Peyer's patch (tissue), 4 donors: ENCODE measurements at places on chromosomes 1 and 21. TPM values are rescaled to one million over a fixed set of nuclear protein-coding genes. Genes with fewer than 3 reads are reported as not detected.
A peak's percentile ranks its signal among the peaks of the same experiment; 100 is the strongest.

GRCh38 chr1:208807446-208808127, 563.4 kb upstream of the PLXNA2 start:
- no peak for DNase-seq

DNA sequence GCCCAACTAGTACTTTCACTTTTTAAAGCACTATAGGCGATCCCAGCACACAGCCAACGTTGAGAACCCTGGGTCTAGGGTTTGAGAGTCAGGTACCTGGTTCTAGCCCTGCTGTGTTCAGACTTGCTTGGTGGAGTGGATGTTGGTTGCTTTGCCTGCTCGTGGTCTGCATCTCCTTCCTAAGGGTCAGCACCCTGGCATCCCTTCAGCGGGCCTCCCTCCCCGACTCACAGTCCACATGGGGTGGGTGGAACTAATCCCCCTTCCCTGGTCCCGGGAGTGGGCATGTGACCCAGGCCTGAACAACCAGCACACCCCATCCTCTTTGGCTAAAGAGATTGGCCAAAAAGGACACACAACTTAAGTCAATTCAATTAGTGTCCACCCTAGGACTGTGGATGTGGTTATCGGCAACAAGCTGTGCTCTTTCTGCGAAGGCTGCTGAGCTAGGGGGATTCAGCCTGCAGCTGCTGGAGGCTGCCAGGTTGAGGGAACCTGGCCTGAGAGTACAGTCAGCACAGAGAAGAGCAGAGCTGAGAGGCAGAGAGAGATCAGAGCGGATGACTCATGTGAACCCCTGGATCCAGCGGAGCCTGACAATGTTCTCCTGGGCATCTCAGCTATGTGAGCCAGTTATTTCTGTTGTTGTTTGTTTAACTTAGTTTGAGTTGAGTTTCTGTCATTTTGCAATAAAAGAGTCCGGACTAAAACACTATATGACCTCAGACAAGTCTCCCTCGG, 138.9 kb downstream of the ACTL8 start:
- no peak for DNase-seq

DNA sequence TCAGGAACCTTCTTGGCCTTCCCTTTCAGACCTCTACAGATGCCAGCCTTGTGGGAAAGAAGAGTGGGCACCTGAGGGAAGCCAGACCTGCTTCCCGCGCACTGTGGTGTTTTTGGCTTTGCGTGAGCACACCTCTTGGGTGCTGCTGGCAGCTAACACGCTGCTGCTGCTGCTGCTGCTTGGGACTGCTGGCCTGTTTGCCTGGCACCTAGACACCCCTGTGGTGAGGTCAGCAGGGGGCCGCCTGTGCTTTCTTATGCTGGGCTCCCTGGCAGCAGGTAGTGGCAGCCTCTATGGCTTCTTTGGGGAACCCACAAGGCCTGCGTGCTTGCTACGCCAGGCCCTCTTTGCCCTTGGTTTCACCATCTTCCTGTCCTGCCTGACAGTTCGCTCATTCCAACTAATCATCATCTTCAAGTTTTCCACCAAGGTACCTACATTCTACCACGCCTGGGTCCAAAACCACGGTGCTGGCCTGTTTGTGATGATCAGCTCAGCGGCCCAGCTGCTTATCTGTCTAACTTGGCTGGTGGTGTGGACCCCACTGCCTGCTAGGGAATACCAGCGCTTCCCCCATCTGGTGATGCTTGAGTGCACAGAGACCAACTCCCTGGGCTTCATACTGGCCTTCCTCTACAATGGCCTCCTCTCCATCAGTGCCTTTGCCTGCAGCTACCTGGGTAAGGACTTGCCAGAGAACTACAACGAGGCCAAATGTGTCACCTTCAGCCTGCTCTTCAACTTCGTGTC, 995 bp upstream of the ZBTB48 start:
- DNase-seq = no peak

GRCh38 chr1:6860401-6860800, 75.1 kb downstream of the CAMTA1 start:
- no peak for DNase-seq

GRCh38 chr1:203673550-203674411, 47.1 kb downstream of the ATP2B4 start:
- no peak for DNase-seq

GRCh38 chr1:95223110-95223509, 10.9 kb upstream of the RWDD3 start:
- DNase-seq = no peak

GRCh38 chr1:32893198-32894018, 7.1 kb downstream of the HPCA start:
- peak; percentile 83 for DNase-seq

- no peak for DNase-seq
Observed at GRCh38 chr1:11693024-11693590, 1.6 kb downstream of the DRAXIN start.

GRCh38 chr1:28426831-28427230, 57.3 kb downstream of the PHACTR4 start:
- no peak for DNase-seq

DNA sequence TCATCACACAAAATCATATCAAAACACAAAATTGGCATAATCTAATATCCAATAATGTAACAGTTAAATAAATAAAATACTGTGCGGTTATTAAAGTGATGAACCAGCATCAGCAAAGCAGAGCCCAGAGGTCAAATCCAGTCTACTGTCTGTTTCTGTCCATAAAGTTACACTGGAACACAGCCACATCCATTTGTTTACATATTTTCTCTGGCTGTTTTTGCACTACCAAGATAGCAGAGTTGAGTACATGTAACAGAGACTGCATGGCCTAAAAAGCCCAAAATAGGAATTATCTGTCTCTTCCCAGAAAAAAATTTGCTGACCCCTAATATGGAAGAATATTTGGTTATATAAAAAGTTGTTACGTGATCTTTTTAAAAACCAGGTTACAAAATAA, 242.2 kb upstream of the DMRTA2 start:
- DNase-seq = no peak

- DNase-seq = no peak
Observed at GRCh38 chr1:232204269-232204668, 425.7 kb downstream of the SIPA1L2 start.

DNA sequence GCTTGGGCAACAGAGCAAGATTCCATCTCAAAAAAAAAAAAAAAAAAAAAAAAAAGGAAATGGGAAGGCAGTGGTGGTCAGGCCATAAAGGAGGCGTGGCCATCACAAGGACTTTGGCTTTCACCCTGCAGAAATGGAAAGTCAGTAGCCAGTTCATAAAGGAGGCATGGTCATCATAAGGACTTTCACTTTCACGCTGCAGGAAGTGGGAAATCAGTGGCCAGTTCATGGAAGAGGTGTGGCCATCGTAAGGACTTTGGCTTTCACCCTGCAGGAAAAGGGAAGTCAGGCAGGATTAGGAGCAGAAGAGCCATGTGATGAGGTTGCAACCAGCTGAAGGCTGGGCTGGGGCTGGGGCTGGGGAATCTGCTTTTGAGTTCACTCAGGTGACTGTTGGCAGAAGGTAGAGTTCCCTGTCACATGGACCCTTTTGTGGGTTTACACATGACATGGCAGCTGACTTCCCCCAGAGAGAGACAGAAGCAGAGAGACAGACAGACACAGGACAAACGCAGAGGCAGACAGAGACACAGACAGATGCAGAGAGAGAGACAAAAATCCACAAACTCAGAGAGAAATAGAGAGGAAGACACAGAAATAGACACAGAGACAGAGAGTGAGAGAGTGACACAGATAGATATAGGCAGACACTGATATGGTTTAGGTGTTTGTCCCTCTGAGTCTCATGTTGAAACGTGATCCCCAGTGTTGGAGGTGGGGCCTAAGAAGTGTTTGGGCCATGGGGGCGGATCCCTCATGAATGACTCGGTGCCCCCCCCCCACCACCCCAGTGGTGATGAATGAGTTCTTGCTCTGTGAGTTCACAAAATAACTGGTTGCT, 263.9 kb upstream of the KAZN start:
- no peak for DNase-seq

DNA sequence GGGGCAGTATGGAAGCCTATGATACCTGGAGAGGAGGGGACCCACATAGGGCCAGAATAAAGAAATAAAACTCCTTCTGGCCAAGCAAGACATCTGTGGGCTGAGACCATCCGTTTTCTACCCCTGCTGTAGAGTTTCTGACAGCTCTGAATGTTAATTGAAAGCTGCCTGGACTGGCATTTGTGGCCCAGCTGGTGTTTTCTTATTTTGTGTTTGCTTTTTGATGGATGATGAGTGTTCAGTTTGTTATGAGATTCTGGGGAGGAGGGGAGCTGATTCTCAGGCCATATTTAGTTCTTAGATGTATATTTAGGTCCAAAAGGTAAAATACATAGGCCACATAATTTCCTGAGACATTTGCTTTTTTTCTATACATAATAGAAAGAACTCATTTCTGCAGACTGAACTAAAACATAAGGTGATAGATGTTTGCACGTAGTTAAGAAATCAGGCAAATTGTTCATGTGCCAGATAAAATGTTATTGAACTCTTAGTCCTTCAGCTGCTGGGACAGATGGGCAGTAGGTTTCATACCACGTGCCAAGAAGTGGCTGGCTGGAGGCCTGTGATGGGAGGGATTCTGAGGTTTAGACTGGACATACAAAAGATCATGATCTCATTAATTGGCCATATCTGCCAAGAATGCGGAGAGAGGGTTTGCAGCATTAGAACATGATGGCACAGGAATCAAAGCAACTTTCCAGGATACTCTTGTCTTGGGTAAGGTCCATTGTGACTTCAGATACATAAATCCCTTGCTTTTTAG, 54.1 kb downstream of the DSCAM start:
- no peak for DNase-seq

DNA sequence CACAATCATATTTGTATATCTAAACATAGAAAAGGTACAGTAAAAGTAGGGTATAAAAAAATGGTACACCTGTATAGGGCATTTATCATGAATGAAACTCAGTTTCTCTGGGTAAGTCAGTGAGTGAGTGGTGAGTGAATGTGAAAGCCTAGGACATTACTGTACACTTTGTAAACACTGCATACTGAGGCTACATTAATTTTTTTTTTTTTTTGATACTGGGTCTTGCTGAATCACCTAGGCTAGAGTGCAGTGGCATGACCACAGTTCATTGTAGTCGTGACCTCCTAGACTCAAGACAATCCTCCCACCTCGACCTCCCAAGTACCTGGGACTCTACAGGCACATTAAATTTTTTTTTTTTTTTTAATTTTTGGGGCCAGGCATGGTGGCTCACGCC, 27.8 kb downstream of the FBXO28 start:
- no peak for DNase-seq

- no peak for DNase-seq
Observed at GRCh38 chr21:35920436-35920835, 139.9 kb downstream of the SETD4 start.

DNA sequence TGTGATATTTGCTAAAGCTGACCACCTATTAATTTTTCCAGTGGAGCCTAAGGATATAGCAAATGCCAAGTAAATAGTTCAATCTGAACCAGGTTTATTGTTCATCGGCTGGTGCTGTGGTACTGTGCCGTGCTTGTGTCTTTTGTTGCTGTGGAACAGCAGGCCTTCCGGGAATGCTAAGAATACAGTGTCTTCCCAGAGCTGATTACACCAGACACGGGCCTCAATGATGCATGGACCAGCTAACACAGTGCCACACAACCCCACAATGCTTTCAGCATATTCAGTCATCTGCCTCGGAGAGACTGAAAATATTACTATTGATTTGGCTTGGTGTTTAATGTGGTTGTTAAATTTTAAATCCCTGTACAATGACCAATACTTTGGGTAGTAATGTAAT, 415.4 kb downstream of the PTBP2 start:
- DNase-seq = no peak

DNA sequence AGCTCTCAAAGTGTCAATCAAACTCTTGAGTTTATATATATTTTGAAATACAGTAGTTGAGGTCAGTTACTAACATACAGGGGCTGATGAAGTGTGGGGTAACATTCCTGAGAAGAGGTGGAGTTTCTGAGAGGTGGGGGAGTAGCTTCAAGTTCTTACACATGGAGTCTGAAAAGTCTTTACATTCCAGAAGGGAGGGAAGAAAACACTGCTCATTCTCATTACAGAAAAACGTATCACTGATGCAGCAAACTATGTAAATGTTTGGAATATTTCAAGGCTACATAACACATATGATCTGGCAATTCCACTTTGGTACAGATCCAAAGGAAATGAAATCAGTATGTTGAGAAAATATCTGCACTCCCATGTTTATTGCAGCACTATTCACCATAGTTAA, 1065.8 kb upstream of the B3GALT2 start:
- DNase-seq = no peak

- DNase-seq = no peak
Observed at GRCh38 chr21:41680444-41681347, 86.2 kb downstream of the RIPK4 start.

GRCh38 chr1:54453509-54453908, 47.3 kb upstream of the SSBP3 start:
- no peak for DNase-seq

DNA sequence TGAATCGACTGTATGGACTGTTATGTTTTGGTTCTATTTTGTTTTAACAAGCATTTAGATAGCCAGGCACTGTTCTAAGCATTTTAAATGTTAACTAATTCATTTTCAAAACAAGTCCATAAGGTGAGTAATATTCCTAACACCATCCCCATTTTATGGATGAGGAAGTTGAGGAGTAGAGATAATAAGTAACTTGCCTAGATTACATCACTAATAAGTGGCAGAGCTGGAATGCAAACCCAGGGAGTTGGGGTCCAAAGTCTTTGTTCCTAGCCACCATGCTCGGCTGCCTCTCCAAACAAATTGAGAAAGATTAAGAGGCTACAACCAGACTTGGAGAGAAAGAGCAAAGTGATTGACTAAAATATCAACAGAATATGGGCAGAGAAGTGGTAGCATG, 12.6 kb upstream of the LEPR start:
- DNase-seq = no peak

DNA sequence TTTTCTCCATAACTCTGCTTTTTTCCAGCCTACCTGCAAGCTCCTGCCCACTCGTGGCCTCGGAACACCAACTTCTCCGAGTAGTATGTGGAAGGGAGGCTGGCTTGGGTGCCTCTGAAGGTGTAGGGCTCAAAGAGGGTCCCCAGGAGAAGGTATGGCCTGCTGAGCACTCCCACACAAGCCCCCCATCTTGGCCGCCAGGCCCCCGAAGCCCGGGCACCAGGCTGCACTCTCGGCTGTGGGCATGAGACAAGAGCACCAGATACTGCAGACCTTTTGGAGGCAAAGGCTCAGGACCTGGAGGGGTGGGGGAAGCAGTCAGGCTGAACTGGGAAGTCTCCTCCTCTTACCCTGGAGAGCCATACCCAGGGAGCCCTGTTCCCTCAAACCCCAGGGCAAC, 1.7 kb downstream of the ZNF692 start:
- no peak for DNase-seq

Gene PRKAA2
- total RNA-seq = 0.53 TPM

Gene AMY1B
- total RNA-seq = not detected

Gene CELF3
- total RNA-seq = 7.7 TPM

Gene RHD
- total RNA-seq = not detected

Gene ABCA4
- 7.4 TPM for total RNA-seq

Gene LCK
- total RNA-seq = 8.8 TPM

Gene F13B
- total RNA-seq = not detected

Gene LRRC39
- 2.4 TPM for total RNA-seq

Gene ASTN1
- total RNA-seq = not detected

Gene S100A12
- not detected for total RNA-seq

Gene TFF2
- not detected for total RNA-seq
